RWPE1 (cell line): ENCODE measurements at places on chromosomes 3 and 15.

DNA sequence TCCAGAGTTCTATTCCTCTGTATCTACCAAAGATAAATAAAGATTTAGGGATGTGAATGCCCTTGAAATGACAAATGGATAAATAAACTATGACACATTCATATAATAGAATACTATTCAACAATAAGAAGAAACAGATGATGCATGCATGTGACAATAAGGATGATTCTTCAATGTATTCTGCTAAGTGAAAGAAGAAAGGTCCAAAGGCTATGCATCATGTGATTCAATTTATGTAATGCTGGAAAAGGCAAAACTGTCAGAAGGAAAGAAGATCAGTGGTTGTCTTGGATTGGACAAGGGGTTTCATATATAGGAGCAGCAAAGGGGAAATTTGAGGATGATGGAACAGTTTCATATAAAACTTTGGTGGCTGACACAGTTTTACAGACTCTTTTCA, 32.6 kb upstream of the CHRNA7 start:
- DNase-seq = no peak

GRCh38 chr3:152857082-152857481, 22.2 kb downstream of the P2RY1 start:
- DNase-seq = no peak

GRCh38 chr3:15646851-15647511, 45.4 kb downstream of the BTD start:
- DNase-seq = peak; percentile 84

DNA sequence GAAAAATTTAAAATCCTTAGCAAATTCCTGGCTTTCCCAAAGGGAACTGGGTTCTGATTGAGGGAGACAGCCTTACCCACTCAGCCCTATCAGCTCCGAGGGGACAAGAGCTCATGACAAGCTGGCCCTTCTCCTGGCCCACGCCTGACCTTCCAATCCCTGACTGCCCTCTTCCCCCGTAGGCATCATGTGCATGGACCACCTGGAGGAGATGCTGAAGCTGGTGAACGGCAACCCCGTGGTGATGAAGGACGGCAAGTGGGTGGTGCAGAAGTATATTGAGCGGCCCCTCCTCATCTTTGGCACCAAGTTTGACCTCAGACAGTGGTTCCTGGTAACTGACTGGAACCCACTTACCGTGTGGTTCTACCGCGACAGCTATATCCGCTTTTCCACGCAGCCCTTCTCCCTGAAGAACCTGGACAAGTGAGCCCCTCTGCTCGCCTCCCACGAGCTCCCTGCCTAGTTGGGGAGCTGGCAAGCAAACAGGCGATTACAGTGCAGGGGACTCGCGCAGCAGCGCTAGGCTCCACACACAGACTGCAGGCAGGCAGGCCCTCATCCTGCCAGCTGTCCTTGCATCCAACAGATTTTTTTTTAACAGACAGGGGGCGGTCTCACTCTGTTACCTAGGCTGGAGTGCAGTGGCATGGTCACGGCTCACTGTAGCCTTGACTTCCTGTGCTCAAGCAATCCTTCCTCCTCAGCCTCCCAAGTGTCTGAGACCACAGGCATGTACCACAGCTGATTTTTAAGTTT, 16.8 kb downstream of the RPUSD3 start:
- no peak for DNase-seq

DNA sequence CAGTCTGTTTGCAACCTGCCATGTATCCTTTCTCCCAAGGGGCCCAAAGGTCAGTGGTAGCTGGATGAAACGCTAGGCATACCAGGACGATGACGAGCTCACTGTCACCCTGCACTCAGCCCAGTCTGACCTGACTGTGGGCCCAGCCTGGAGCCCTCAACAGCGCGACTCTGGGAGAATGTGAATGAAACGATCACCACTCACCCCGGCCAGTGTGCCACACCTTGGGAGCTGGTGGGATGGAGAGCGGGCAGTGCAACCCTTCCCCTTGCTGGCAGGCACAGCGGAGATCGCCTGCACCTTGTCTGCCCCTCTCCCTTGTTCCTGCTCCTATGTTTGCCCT, 27.2 kb downstream of the SRPRB start:
- DNase-seq = no peak

DNA sequence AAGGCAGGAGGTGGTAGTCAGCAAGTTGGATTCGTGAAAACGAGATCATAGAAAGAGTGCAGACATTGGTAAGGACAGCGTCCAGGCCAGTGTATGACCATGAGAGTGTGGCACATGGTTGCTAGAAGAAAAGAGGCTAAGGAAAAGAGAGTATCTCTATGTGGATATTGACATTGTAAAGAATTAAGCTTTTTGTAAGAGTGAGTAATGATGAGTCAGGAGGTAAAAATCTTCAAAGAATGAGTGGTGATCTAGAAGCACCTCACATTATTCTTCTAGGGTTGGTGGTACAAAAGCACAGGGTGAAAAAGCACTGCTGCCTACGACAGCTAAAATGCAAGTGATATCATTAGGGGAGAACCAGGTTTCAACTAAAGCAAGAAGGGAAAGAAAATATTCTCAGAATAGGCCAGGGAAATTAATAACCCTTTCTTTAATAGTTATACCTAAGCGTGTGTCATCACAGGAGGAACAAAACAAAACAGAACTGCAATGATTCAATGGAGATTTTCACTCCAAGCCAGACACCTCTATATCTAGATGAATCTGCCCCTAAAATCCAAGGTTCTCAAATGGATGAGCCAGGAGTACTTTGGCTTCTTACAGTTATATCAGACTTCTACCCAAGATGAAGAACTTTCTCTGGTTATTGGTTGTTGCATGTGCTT, 884.7 kb downstream of the NAALADL2 start:
- DNase-seq = peak; percentile 62

GRCh38 chr3:31610700-31611275, 78.1 kb downstream of the STT3B start:
- peak; percentile 20 for DNase-seq

DNA sequence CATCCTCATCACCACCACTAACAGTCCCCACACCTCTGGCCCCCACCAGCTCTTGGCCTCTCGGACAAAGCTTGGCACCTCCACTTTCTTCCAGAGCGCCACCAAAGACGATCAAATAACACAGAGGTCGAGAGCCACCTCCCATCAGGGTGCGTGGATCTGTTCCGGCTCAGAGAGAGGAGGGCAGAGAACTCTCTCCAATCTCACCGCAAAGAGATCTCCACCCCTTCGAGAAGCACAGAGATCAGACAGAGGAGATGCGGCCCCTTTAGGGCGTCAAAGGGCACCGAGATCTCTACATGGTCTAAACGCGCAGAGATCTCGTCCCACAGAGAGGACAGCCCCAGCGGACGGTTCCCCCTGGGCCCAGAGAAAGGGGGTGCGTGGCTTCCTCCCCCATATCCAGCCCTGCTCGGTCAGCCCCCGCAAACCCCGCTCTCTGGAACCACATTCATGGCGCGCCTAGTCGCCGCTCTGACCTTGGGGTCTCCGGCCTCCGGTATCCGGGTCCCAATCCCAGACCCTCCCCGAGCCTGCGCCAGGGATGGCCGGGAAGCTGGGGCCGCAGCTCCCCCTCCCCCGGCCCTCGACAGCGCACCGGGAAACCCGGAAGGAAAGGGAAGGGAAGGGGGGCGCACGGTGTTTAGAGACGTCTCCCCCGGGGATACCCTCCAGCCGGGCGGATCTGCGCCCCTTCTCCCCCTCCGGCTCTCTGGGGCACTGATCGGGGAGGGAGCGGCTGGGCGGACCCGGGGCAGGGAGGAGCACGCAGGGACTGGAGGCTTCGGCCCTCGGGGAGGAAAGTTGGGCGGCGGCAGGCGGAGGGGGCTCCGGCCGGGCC, 608 bp downstream of the SCN5A start:
- no peak for DNase-seq

DNA sequence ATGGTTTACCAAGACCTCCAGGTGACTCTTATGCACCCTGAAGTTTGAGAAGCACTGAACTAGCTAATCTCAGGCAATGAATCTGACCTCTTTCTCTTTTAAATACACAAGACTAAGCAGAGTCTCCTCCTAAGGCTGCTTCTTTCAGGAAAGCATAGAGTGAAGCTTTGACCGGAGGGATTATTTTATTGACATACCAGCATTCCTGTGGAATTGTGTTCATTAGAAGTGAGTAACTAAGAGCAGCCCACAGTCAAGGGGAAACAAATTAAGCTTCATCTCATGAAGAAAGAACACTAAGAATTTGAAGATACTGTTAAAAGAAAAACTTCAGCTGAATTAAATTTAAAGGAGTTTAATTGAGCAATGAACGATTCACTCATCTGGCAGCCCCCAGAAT, 963.5 kb downstream of the NTRK3 start:
- DNase-seq = no peak

DNA sequence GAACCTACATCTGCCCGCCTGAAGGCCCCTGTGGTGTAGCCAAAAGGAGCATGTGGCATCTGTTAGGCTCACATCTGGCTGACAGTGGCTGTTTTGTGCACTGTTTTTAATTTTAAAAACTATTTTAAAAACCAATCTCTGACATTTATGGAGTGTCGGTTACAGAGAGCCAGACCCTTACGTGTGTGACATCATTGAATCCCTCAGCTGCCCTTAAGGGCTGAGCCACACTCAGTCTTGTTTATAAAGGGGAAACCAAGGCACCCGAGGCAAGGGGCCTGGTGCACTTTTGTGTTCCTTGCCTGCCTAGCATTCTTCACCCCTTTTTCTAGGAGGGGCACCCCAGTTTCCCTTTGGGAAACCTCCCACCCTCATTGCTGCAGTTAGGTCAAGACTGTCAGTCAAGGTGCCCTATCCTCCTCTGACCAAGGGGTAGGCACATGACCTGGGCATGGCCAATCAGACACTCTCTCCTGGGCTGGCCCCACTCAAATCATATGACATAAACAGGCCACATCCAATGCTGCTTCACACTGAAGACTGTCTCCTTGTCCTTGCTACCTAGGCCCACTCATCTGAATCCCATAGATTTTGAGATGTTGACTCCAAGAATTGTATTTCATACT, 105.3 kb downstream of the LSM3 start:
- DNase-seq = no peak

DNA sequence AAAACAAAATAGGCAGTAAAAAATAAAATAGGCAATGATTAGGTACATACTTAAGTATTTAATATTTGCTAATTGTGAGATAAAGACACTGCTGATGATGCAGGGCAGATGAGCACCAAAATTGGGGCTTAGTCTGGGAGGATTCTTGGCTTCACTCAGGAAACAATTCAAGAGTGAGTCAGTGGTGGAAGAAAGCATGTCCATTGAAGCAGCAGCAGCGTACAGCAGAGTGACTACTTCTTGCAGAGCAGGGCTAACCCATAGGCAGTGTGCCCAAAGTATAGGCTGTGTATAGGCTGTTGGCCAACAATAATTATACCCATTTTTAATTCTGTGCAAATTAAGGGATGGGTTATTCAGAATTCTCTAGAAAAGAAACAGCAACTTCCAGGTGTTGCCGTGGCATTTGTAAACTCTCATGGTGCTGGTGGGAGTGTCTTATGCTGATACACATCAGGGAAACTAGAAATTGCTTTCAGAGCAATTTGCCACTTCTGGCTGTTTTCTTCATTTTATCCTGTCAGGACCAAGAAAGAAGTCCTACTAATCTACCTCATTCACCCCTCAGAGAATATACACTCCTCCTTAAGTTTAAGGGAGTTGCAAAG, 317.3 kb upstream of the NAALADL2 start:
- no peak for DNase-seq

- peak; percentile 88 for DNase-seq
These were observed 10.5 kb upstream of the BUB1B start for GRCh38 chr15:40150163-40150925.

DNA sequence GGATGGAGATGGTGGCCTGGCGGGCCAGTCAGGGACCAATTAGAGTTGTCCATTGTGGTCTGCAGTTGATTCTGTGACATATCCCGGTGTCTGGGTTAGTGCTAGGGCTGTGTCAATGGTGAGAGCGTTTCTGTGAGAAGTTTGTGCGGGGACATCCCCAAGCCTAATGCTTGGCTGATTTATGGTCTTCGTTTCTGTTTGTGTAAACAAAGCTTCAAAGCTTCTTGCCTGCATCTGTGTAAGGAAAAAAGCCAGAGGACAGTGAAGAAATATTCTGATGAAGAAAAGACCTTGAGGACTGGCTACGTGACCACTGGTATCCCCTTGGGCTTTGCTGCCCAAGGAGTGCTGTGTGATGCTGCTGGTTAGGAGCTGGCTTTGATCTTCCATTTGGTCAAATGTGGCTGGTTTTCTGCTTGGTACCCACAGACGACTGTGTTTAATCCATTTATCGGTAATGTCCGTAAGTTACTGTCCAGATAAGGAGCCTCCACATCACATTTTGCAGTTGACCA, 74.6 kb upstream of the LRTM1 start:
- no peak for DNase-seq

DNA sequence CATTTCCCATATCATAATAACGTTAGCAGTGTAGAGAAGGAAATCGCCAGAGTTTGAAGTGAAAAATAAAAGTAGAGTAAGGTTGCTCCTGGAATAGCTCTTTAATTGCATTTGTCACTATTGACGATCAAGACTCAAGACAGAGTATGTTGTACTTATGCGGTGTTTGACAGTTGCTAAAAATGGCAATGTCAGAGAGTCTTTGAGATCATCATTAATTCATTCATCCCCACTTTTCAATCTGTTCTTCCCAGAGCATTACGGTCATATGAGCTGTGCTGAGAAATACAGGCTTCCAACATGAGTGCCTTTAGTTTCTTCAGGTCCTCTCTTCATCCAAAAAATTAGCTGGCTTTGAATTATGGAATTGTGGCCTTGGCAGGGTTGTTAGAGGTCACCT, 173.8 kb upstream of the CHRM5 start:
- no peak for DNase-seq

- no peak for DNase-seq
These were observed 6.1 kb upstream of the CMTM6 start for GRCh38 chr3:32508711-32509110.

DNA sequence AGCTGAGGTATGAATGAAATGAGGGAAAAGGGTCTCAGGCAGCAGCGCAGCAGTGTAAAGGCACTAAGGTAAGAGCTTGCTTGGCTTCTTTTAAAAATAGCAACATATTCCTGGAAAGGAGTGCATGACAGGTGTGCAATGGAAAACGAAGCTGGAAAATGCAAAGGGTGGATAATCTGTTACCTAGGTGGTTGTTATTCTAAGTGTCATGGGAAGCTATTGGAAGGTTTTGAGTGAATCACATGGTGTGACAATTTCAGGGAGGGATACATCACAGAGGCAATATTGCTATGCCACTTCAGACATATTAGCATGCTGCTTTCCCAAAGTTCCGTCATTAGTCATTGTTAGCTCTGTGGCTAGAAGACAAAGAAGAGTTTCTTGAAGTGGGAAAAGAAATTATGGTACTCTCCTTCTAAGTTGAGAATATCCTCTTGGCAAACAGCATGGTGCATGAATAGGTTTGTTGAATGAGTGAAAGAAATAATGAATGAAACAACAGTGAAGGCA, 28.7 kb upstream of the TMEM45A start:
- DNase-seq = no peak

DNA sequence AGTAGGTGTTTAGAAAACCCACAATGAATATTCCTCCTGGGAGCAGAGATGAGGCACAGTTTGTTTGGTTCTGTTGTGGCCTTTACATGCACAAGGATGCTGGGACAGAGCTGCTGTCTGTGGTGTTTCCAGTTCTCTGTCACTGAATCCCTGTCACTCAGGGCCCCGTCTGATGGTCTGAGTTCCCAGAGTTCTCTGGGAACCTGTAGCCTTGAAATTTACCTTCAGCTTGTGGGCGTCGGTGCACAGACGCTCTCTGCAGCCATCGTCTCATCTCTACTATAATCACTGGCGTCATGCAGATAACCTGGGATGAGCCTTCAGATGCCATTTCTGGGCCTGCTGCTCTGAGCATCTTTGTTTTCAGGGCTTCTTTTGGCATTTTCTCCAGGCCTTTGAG, 81.9 kb downstream of the LRRK1 start:
- DNase-seq = no peak

- peak; percentile 55 for DNase-seq
These were observed 6.2 kb upstream of the CCDC80 start for GRCh38 chr3:112647122-112647521.

- no peak for DNase-seq
These were observed 46.5 kb upstream of the CGNL1 start for GRCh38 chr15:57329582-57330367.
